Glutamatergic neuron (in vitro differentiated cells): ENCODE measurements at places on chromosomes 5 and 9. TPM values are rescaled to one million over a fixed set of nuclear protein-coding genes. Genes with fewer than 3 reads are reported as not detected.

Gene SHOC1
- not detected for total RNA-seq

- no peak for DNase-seq
Observed at GRCh38 chr5:176319827-176320554, 41.6 kb downstream of the KIAA1191 start.

DNA sequence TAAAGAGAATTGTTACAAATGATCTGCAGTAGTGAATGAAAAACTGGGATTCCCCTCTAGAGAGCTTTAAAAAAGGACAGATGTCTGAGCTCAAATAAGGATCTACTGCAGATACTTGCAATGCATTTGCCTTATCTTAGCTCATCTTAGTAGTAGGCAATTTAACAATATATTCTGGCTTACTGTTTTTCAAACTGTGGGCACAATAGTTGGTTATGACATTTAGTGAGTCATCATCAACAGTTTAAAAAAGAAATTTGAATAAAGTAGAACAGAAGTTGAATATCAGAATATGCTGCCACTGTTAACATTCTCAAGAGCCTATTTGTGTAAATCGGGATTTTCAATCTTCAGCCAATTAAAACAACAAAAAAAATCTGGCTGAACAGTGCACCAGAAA, 6.7 kb upstream of the CAST start:
- no peak for DNase-seq

GRCh38 chr9:4144869-4145268, 155.0 kb downstream of the GLIS3 start:
- no peak for DNase-seq

DNA sequence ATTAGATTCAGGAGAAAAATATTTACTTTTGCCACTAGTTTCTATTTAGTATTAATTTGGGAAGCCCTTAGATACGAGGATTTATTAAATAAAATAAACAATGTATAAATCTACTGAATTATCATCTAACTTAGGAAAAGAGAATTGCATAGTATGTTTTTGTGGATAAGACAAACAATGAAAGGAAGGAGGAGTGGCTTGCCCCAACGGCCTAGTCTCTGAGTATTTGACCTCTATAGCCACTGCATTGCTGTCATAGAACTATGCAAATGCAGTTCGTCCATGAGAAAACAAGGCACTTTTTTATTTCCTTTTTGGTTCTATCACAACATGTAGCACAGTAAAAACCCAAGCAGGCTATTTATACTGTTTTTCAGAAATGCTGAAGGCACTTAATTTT, 321.2 kb upstream of the CCNH start:
- no peak for DNase-seq

DNA sequence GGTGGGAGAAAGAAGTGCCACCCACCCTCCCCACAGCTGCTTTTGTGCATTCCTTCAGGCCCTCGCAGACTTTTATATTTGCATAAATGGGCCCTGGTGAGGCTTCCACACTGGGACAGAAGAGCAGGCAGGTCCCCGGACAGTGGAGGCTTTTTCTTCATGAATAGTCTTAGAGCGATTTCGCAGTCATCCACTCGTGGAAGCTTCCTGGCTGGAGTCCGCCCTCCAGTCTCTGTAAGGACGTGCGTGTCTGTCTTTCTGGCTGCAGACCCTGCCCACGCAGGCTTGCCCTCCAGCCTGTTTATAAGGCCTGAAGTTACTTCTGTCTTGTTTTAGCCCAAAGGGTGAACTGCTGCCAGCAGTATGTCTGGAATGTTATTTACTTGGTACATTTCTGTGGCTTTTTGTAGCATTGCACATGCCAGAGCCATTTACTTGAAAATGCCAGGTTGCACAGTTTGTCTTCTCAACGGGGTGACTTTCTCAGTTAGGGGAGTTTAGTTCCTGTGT, 195.7 kb downstream of the AOPEP start:
- no peak for DNase-seq

DNA sequence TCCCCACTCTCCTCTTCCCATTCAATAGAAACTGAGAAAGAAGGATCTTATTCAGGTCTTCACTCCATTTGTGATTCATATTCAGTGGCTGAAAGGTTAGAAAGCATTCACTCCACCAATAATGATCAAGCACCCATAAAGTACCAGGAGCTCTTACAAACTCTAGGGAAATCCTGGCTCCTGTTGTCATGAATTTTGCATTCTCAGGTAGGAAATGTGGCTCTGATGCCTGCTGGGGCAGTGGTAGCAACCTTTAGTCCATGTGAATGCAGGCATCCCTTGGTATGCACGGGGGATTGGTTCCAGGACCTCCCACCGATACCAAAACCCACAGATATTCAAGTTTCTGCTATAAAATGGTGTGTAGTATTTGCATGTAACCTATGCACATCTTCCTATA, 3.6 kb upstream of the RORB start:
- no peak for DNase-seq

DNA sequence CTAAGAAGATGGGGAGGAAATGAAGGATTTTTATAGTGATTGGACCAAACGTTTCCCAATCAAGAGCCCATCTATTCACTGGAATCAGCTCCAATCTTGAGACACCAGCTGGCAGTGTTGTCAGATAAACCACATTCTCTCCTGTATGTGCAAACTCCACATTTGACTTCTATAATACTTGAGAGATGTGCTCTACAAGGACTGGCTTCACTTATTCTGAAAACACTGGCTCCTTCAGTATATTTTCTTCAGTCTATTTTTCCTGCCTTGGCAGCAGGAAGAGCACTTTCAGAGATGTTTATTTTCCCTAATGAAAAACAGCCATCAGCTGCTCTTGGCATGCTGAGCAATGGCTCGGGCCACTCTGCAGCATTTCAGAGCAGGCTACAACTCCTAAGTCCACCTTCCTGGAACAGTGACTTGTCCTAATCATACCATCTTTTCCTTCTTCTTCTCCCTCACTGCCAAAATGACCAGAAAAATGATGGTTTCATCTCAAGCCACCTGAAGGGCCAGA, 96.9 kb upstream of the FSTL4 start:
- no peak for DNase-seq

DNA sequence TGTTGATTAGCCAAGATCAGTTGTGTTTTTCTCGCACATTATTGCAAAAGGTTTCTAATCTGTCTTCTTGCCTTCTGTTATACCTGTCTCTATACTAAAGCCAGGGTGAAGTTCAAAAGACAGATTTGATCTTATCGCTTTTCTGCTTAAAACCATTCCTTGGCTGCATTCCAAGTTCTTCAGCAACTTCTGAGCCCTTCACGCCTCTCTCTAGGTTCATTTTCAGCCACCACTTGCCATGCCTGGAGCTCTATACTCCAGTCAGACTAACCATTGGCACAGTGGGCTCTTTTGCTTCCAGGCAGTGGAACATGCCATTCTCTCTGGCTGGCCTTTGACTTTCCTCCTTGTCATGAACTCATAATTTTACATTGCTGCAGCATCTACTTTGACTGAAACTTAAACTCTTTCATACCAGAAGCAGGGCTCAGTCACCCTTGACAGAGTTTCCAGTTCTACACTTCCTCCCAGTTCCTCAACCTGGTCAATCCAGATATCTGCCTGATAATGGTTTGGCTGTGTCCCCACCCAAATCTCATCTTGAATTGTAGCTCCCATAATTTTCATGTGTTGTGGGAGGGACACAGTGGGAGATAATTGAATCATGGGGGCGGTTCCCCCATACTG, 114.4 kb downstream of the SLC12A2 start:
- no peak for DNase-seq

DNA sequence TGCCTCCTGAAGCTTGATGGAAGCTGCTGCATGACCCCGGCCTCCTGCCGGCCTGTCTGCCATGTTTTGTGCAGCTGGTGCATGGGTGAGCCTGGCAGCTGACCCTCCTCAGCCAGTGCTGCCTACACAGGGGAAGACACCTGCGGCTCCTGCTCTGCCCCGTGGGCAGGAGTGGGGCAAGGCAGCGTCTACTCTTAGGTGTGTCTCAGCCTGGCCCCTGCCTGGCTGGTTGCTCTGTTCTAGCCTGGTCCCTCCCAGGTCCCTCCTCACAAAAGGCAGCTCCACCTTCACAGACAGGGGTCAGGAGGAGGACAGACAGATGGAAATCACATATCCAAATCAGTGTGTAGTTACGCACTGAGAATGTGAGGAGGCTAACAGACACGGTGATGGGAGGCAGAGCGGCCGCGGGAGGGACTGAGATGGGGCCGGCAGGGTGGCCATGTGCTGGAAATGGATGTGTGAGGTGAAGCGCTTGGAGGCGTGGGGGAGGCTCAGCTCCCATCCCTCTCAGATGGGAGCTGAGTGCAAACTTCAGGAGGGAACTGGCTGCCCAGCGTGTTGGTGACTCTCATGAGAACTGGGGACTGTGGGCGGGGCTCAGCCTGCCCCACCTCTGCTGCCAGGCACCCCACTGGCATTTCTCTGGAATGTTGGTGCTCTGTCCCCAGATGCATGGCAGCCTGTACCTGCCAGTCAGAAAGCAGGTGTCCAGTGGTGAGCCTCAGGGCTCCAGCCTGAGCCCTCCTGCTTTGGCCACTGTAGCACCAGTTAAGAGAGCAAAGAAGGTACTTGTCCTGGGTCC, 43.4 kb downstream of the PPARGC1B start:
- DNase-seq, result no peak
